NCI-H226 (cell line): ENCODE measurements at places on chromosomes 2 and 18.
A peak's percentile ranks its signal among the peaks of the same experiment; 100 is the strongest.

- DNase-seq = peak; percentile 81
Measured at GRCh38 chr2:47208852-47209606, 53.9 kb upstream of the STPG4 start.

DNA sequence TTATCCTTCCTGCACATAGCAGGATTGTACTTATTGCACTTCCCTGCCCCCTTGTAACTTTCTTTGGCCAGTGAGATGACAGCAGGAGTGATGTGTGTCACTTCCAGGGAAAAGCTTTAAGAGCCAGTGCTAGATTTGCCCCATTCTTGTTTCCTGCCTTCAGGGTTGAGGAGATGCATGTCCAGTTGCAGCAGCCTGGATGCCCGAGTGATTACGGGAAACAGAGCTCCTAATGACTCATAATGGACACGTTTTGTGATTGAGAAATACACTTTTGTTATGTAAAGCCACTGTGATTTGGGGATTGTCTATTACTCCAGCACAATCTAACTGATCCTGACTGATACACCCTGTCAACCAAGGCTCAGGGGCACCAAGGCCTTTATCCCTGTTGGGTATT lies 5.0 kb upstream of the TET3 start:
- DNase-seq = peak; percentile 87

- no peak for DNase-seq
Measured at GRCh38 chr2:24929230-24929629, 9.2 kb upstream of the ADCY3 start.

GRCh38 chr2:41387519-41387918 lies 660.3 kb upstream of the PKDCC start:
- no peak for DNase-seq

DNA sequence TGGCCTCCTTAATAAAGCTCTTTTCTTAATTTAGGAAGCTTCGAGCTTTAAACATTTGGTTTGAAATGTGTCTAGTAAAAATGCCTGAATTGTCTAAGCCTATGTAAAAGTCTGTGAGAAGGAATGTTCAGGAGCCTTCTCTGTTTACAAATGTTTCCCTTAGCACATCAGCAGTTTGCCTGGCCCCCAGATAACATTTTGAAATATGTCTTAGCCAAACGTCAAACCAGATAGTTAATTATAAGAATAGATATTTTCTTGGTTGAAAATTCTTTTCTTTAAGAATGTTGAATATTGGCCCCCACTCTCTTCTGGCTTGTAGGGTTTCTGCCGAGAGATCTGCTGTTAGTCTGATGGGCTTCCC lies 498.6 kb downstream of the CCDC85A start:
- peak; percentile 74 for DNase-seq

DNA sequence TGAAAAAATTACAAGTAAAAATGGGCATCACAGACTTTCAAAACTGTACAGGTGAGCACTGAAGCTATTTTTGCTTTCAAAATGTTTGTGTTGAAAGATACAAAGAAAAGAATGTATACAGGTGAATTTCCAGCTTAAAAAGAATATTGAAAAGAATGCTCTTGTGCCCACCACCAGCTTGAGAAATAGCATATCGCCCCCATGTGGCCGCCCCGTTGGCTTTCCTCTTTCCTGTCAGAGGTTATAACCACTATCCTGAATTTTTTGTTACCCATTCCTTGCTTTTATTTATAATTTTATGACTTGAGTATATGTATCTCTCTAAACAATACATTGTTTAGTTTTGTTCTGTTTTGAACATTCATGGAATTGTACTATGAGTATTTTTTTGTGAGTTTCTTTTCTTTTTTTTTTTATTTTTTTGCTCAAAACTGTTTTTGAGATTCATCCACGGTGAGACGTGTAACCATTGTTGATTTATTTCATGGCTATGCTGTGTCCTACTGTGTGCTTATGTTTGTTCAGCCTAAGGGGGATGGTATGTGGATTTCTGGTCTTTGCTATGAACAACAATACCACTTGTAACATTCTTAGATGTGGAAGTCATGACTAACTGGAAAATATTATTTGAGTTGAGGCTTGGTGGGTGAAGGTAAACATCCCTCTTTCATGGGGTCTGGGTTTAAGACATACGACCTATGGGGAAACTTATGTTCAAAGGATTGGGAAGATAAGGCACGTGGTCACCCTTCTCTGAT lies 11.6 kb downstream of the TRPM8 start:
- no peak for DNase-seq

- no peak for DNase-seq
Measured at GRCh38 chr2:220736778-220737177, 835.3 kb downstream of the EPHA4 start.

DNA sequence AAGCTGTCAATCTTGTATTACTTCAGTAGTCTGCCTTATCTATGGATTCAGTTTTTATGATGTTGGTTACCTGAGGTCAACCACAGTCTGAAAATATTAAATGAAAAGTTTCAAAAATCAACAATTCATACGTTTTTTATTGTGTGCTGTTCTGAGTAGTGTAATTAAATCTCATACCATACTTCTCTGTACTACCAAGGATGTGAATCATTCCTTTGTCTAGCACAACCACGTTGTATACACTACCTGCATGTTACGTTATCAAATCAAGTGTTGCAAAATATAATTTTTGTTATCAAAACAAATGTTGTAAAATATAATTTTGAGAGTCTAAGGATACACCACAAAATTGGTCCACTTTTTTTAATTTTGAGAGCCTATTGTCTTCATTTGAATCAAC lies 590.2 kb upstream of the SETBP1 start:
- DNase-seq = no peak

GRCh38 chr2:153497938-153498629 lies 19.5 kb upstream of the RPRM start:
- DNase-seq = no peak

DNA sequence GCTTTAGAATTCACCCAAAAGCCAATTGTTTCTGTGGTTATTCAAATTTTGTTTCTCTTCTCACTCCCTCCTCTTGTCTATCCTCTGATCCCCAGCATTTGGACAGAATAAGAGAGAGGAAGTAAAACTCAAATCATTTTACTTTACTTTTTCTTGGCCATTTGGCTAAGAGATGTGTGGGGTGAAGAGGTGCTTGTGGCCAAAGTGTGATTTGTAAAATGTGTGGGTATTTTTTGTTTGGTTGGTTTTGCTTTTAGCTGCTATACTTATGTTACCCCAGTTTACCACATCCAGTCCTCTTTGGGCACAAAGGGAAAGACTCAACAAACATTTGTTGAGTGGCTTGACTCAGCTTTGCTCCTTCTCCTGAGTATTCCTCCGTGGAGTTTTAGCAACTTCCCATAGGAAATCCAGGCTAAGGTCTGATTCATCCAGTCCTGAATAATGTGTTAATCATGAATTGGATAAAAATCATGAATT lies 109.1 kb upstream of the CYP1B1 start:
- DNase-seq = peak; percentile 57

- no peak for DNase-seq
Measured at GRCh38 chr2:197191177-197191939, 119.2 kb downstream of the ANKRD44 start.

DNA sequence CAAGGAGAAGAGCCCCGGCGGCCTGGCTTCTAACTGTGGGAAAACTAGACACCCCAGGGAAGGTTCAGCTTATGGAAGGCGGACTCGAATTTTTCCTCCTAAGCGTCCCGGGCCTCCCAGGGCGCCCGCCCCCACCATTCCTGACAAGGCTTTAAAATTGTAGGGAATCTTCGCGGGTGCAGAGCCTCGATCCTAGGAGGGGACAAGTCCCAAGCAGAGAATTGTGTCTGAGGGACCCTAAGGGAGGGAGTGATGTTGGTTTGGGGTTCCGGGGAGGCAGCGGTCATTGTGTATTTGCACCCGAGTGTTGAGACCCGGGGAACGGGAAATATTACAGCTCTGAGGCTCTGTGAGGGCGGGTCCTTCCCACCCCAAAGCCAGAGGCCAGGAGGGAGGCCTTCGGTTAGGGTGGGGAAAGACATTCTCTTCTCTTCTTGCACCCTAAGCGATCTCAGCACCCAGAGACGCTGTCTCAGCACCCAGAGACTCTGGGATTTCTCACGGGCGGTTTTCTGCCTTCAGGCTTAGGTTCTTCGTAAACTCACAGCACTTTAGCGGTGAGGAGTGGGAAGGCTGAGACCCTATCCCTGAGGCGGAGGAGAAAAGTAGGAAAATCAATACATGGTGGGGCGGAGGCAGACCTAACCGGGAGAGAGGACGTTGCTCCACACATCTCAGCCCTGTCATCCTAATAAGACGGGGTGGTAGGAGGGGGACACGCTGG lies 7.6 kb downstream of the OSR1 start:
- no peak for DNase-seq

GRCh38 chr2:75720525-75720924 lies 9.8 kb upstream of the GCFC2 start:
- DNase-seq = no peak

- no peak for DNase-seq
Measured at GRCh38 chr18:68666381-68666780, 48.5 kb downstream of the TMX3 start.

DNA sequence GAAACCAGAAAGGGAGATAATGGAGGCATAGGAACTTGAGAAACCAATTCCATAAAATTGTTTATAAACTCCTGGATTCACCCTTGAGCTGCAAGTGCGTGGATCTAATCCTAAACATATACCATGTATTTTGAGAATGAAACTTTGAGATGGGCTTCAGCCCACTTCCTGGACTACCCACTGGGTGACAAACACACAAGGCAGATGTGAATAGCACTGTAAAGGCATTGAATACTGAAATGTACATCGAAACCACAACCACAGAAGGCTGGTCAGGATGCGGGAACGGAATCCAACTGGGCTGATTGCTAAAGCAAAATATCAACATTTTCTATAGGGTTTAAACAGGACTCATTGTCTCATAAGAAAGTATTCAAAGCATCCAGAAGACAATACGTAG lies 228.5 kb upstream of the ZEB2 start:
- DNase-seq = no peak

DNA sequence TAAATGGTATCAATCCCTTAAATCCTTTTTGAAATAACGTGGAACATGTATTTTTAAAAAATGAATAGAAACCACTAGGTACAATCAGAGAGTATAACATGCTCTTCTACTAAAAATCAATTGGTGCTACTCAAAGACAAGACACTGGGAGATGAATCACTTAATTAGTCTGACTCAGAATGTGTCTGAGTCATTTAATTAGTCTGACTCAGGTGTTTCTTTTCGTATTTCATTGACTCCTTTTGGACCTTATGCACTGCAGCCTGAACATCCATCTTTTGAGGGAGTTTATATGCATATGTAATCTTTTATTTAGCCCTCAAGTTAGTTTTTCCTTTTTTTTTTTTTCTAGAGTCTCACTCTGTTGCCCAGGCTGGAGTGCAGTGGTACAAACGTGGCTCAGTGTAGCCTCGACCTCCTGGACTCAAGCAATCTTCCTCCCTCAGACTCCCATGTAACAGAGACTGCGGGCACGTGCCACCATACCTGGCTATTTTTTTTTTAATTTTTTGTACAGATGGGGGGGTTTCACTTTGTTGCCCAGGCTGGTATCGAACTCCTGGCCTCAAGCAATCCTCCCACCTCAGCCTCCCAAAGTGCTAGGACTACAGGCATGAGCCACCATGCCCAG lies 26.5 kb downstream of the PPP4R3B start:
- peak; percentile 24 for DNase-seq

- DNase-seq = no peak
Measured at GRCh38 chr2:230216489-230216888, 3.3 kb downstream of the SP110 start.

- no peak for DNase-seq
Measured at GRCh38 chr2:239983004-239983778, 42.0 kb downstream of the NDUFA10 start.

DNA sequence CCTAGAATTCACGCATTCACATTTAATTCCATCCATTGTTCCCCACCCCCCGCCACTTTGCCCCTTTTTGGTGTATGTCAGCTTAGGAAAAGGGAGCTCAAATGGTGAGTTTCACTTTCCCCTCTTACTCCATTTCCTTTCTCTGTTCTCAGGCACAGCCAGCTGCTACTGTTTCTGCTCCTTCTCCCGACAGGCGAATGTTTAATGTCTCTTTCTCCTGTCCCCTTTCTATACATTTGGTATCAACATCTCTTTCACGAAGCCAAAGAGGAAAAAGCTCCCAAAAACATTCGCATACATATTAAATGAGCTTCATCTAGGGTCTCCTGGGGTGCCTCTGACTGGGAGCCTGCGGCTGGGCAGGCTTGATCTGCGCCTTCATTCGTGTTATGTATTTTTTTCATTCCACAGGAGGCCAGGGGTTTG lies 124.2 kb upstream of the SATB2 start:
- no peak for DNase-seq

DNA sequence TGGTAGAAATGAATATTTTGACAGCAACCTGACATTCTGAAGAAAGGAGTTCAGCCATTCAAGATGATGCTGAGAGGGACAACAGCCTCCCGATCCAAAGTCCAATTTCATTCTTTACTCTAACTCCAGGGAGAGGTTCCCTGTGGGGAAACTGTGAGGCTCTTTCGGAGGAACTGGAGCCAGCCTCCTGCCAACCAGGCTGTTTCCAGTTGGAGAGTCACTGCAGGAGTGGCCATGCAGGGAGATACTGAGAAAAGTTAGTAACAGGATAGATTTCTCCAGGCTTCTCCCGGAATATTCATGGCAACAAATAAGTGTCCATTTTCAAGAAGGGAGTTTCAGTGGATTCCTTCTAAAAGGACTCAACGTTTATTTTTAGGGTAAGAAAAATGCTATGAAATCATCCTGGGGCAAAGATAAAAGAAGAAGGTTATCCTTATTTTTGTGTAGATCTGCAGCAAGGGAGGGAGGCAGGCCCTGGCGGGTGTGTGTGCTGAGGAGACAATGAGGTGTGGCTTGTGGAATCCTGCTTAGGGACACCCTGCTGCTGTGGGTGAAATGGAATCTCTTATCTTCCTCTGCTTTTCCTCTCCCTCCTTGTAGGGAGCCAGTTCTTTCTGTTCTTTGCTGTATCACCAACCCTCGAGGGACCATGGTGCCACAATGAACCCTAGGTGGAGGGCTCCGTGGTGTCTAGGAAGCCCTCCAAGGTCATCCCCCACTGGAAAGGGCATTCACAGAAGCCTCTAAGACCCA lies 18.1 kb downstream of the KLHL14 start:
- no peak for DNase-seq

DNA sequence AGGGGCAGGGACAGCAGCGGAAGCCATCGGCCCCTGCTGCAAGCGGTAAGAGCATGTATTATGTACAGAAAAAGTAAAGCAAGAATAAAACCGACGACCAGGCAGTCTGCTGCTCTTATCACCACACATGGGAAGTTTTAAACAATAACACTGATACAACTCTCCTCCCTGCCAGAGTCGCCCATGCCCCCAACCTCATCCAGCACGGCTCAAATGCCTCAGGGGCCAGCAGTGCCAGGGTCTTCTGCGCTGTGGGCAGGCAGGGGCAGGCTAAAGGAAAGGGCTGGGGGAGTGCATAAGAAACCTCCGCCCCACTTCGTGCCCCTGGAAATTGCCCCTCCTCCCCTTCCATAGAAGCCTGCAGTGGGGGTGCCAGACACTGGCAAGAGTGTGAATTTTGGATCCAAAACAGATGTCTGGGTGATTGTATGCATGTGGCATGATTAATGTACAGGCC lies 10.1 kb downstream of the TEX51 start:
- no peak for DNase-seq

GRCh38 chr2:31287654-31288053 lies 53.7 kb downstream of the EHD3 start:
- peak; percentile 69 for DNase-seq

- peak; percentile 23 for DNase-seq
Measured at GRCh38 chr2:220191031-220191430, 563.6 kb downstream of the SLC4A3 start.

- DNase-seq = no peak
Measured at GRCh38 chr2:43568228-43568627, 27.6 kb downstream of the THADA start.
